Right lobe of liver (tissue), 6 donors: ENCODE measurements at places on chromosomes 2 and 18.

DNA sequence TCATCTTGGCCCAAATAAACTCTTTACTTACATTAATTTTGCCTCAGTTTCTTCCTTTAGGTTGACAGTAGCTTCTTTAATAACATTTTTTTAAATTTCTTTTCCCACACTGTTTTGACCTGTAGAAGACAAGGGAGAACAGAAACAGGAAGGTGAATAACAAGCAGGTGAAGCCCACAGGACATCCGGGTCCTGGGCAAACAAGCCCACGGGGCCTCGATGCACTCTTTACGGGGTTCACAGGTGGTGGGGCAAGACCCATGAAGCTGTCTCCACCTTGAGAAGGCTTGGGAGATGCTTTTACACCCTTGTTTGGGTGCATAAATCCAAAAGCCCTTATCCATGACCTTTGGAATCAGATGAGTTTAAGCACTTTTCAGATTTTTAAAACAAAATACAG lies 301.0 kb upstream of the MGAT5 start:
- DNase-seq = no peak

DNA sequence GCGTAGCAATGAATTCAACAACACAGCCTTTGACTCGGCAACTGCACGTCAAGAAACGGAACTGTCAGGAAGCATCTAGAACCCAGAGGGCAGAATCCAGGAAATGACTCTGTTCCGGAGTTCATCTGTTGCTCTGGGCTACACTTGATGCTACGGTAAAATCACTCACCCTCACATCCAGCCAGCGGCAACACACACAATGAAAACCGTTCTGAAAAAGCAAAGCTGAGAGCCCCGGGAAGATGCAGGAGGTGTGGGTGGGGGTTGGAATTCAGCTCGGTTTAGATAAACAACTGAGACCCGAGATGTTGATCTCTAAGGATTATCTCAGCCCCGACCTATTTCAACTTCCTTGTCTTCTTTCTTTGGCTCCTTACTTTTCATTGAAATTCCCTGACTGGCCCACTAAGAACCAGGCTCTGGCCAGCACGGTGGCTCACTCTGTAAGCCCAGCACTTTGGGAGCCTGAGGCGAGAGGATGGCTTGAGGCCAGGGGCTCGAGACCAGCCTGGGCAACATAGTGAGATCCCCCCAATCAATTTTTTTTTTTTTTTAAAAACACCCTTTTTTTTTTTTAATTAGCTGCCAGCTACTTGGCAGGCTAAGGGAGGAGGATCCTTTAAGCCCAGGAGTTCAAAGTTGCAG lies 13.3 kb upstream of the RAB17 start:
- no peak for DNase-seq

DNA sequence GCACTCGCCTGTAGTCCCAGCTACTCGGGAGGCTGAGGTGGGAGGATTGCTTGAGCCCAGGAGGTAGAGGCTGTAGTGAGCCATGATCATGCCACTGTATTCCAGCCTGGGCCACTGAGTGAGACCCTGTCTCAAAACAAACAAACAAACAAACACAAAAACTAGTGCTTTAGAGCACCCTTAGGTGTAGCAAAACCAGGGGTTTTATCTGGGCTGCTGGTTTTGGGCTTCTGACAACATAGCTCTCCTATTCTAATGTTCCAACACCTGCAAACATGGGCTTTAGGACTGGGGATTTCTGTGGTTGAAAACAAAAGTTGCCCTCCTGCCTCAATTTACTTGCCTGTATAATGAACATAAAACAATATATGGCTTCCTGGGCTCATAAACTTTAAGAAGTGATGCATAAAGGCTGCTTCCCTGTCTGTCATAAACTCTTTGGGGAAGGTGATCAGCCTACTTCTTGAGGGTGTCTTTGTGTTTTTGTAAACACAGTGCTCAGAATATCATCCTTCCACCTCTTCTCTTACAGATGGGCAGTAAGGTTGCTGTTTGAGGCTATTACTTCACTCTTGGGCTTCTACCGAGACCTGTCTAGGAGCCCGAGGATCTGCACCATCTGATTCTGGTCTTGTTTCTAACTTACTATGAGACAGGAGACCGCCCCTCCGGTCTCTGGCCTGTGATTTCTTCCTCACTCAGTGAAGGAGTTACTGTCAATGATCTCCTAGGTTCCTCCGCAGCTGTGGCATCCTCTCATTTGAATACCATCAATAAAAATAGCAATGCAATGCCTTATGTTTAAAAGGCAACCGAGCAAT lies 246.5 kb downstream of the MYCN start:
- DNase-seq = no peak

DNA sequence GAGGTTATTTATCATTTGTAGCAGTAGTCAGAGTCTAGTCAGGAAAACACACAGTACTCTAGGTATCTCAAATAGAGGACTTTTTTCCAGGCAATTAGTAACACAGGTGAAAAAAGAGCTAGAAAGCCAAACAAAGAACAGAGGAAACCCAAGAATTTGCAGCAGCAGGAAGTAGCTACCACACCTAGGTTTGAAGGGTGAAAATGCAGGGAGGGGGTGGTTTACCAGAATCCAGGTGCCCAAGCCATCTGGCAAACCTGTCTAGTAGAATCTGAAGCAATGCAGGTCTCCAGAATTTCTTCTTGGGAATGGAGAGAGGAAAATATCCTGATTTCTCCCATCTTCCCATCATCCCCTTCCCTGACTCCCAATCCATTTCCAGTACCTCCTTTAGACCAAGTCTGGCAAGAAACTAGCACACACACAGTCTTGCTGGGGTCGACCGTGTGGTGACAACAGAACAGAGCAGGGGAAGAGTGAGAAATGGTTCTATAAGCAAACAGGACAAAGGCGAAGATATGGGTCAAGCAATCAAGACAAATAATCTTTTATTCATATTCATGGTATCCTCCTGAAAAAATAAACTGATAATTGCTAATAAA lies 231.9 kb upstream of the MMADHC start:
- no peak for DNase-seq

GRCh38 chr2:149716687-149717086 lies 129.1 kb upstream of the MMADHC start:
- DNase-seq = no peak

DNA sequence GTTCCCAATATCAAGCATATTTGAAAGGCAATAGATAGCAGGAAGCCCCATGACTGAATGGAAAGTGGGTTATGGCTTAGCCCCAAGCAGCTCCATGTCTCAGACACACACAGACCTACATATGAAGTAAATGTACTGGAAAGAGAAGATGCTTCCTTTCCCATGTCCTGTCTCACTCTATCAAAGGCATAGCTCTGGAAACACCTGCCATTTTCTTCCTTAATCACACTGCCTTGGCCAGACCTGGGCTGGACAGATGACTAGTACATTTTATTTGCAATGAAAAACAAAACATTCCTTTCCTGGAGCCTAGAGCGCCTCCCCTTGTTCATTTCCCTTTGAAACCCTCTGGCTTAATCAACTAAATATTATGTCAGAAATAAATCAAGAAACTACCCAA lies 160.7 kb downstream of the ANTXR1 start:
- no peak for DNase-seq
